Neural progenitor cell (in vitro differentiated cells): ENCODE measurements at places on chromosomes 6 and 20. TPM values are rescaled to one million over a fixed set of nuclear protein-coding genes. Genes with fewer than 3 reads are reported as not detected.

GRCh38 chr20:38979842-38980241 lies 17.7 kb downstream of the DHX35 start:
- no peaks in the 10 kb centered on the region for H3K27me3 ChIP-seq
- no peak for DNase-seq
- H3K4me3 ChIP-seq, result no peak overlapping the region
- H3K27ac ChIP-seq, result no peak overlapping the region
- no peaks in the 10 kb centered on the region for H3K36me3 ChIP-seq

GRCh38 chr6:9233686-9234085 lies 798.3 kb upstream of the SLC35B3 start:
- no peak for DNase-seq
- H3K27me3 ChIP-seq, result no peaks in the 10 kb centered on the region
- H3K27ac ChIP-seq, result no peak overlapping the region
- no peak overlapping the region for H3K4me3 ChIP-seq

DNA sequence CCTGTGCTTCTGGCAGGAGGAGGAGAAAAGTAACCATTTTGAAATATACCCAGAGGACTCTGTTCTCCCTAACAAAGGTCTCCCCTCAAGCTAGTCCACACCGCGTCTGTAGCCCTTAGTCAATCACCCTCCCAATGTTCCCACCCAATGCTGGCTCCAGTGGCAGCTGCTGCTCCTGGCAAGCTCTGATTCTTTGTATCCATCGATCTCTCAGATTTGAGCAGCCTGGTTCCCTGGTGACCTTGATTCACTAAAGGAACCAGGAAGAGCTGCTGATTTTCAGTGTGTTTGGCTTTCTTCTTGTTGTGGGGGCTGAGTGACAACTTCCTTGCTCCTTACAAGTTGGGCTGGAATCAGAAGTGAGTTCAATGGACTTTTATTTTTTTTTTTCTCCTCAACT lies 68.5 kb downstream of the FOXC1 start:
- no peak overlapping the region for H3K4me3 ChIP-seq
- H3K27me3 ChIP-seq, result no peaks in the 10 kb centered on the region
- no peak for DNase-seq
- H3K36me3 ChIP-seq, result no peaks in the 10 kb centered on the region
- no peaks in the 10 kb centered on the region for H3K4me1 ChIP-seq
- no peak overlapping the region for H3K27ac ChIP-seq

- H3K36me3 ChIP-seq, result no peaks in the 10 kb centered on the region
- no peak overlapping the region for H3K4me3 ChIP-seq
- H3K27ac ChIP-seq, result no peak overlapping the region
- no peak for DNase-seq
- peaks cover 5% of the 10 kb centered on the region for H3K4me1 ChIP-seq
These were observed 59.5 kb downstream of the UTRN start for GRCh38 chr6:144344646-144345045.

- no peaks in the 10 kb centered on the region for H3K36me3 ChIP-seq
- H3K27ac ChIP-seq, result no peak overlapping the region
- H3K4me3 ChIP-seq, result no peak overlapping the region
- no peaks in the 10 kb centered on the region for H3K27me3 ChIP-seq
These were observed 95.7 kb upstream of the GGTLC1 start for GRCh38 chr20:24084281-24084680.

Gene DYNLT2
- total RNA-seq, result 3.3 and 4.7 TPM in 2 replicates

Gene PPP1R14C
- 0.06 and 0.26 TPM in 2 replicates for total RNA-seq

DNA sequence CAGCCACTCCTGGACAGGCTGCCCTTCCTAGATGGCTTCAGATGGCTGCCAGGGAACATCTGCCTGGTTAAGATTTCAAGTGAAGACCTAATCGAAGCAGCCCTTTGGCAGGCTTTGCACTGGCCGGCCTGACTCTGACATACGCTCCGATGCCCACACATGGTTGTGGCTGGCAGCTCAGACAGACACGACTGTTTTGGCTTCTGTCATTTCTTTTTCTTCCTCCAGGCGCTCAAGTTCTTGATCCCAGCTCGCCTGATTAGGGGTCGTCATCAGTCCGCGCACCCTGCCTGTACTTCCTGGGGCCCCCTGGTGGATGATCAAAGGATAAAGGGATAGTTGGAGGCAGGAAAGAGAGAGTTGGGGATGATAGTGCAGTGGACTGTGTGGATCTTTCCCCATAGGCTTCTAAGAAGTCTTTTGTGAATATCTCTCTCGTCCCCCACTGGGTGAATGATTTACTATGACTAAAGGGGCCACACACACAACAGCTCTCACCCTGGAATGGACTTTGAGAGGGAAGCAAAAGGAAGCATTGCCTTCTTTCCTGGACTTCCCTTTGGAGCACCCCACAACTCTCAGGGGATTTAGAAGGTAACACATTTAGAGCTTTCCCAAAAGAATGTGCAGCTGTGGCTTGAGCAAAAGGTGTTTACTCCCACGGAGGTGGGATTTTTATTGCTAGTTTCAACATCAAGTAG lies 21.4 kb upstream of the TRAM2 start:
- H3K27me3 ChIP-seq, result no peaks in the 10 kb centered on the region
- H3K36me3 ChIP-seq, result no peaks in the 10 kb centered on the region
- H3K4me1 ChIP-seq, result peaks cover 10% of the 10 kb centered on the region
- no peak overlapping the region for H3K4me3 ChIP-seq
- H3K27ac ChIP-seq, result no peak overlapping the region

Gene SEL1L2
- 0.77 and 2.5 TPM in 2 replicates for total RNA-seq

Gene HAO1
- not detected in 2 replicates for total RNA-seq

DNA sequence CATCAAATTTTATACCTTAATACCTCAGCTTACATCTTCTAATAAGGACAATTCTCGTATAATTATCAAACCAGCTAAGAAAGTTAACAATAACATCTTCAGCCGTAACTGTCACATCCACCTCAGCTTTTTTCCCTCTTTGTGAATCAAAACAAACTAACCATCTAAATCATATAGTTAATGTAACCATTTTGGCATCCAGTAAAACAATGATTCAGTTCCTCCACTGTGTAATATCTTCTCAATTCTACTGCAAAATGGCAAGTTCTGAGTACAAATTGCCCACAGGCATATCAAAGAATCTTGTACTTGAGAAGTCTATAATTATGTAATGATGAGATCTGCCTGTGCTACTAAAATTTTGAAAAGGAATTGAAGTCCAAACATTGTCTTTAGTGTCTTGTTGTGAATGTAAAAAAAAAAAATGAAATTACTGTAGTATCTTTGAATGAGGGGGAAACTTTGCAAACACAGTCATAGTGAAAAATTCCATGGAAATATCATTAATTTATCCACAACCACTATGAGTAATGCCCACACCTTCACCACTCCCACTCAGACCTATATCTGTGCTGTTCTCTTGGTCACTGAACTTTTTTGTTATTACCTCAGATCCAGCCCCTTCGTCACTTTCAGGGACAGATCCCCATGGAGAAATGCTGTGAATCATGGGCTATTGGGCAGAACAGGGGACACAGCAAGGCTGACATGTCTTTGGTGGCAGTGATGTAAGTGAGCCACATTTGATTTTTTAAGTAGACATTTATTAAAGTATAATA lies 178.6 kb upstream of the RAB32 start:
- H3K4me1 ChIP-seq, result no peaks in the 10 kb centered on the region
- no peak overlapping the region for H3K27ac ChIP-seq
- no peak overlapping the region for H3K4me3 ChIP-seq
- no peaks in the 10 kb centered on the region for H3K27me3 ChIP-seq

GRCh38 chr6:155890409-155890808 lies 434.8 kb upstream of the NOX3 start:
- no peak overlapping the region for H3K27ac ChIP-seq
- peaks cover 14% of the 10 kb centered on the region for H3K4me1 ChIP-seq
- H3K4me3 ChIP-seq, result no peak overlapping the region
- no peaks in the 10 kb centered on the region for H3K27me3 ChIP-seq

Gene RAE1
- total RNA-seq, result 50.2 and 77.6 TPM in 2 replicates

- no peaks in the 10 kb centered on the region for H3K36me3 ChIP-seq
- H3K4me1 ChIP-seq, result peaks cover 4% of the 10 kb centered on the region
- H3K4me3 ChIP-seq, result no peak overlapping the region
- no peak overlapping the region for H3K27ac ChIP-seq
These were observed 1.4 kb downstream of the NPBWR2 start for GRCh38 chr20:64105846-64106434.

- peaks cover 5% of the 10 kb centered on the region for H3K4me1 ChIP-seq
- DNase-seq, result no peak
- H3K36me3 ChIP-seq, result no peaks in the 10 kb centered on the region
- no peak overlapping the region for H3K4me3 ChIP-seq
- no peaks in the 10 kb centered on the region for H3K27me3 ChIP-seq
- no peak overlapping the region for H3K27ac ChIP-seq
These were observed 79.8 kb downstream of the PSMB1 start for GRCh38 chr6:170473301-170473717.

Gene NRSN2
- 8.8 and 20.1 TPM in 2 replicates for total RNA-seq

- H3K36me3 ChIP-seq, result no peaks in the 10 kb centered on the region
- no peak overlapping the region for H3K27ac ChIP-seq
- peaks cover 10% of the 10 kb centered on the region for H3K27me3 ChIP-seq
- no peak for DNase-seq
- H3K4me3 ChIP-seq, result no peak overlapping the region
- no peaks in the 10 kb centered on the region for H3K4me1 ChIP-seq
These were observed 32.0 kb downstream of the CFAP61 start for GRCh38 chr20:20084296-20084752.

Gene CDKAL1
- total RNA-seq, result 29.1 and 39.6 TPM in 2 replicates

Gene MMP24
- total RNA-seq, result 1.4 and 1.9 TPM in 2 replicates

Gene BCAS1
- not detected in 2 replicates for total RNA-seq

- H3K36me3 ChIP-seq, result no peaks in the 10 kb centered on the region
- H3K27me3 ChIP-seq, result no peaks in the 10 kb centered on the region
- no peak overlapping the region for H3K27ac ChIP-seq
- DNase-seq, result peak; percentile 88
- peaks cover 12% of the 10 kb centered on the region for H3K4me1 ChIP-seq
These were observed 24.8 kb downstream of the EPB41L1 start for GRCh38 chr20:36179170-36179945.

Gene PLCB1
- 24.7 and 30.2 TPM in 2 replicates for total RNA-seq

DNA sequence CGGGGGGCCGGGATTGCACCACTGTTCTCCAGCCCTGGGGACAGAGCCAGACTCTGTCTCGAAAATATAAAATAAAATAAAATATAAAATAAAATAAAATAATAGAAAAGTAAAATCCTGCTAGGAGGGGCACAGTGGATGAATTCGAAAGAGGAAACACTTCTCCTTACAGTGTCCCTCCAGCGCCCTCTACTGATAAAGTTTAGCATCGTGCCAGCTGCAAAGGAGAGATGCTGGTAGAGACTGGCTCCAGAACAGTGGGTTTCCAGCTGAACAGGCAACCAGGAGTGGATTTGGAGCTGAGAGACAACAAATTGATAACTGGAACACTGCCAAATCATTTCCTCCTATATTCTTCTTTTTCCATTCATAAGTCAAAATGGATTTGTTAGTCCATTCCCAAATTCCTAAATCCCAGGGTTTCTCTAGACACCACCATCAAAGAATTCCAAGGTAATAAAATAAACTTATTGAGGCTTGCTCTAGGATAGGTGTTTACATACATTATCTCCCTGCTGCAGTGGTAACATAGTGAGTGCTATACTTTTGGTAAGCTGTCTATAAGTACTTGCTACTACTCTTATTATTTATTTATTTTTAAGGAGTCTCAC lies 31.7 kb upstream of the TBPL1 start:
- H3K27ac ChIP-seq, result no peak overlapping the region
- H3K4me3 ChIP-seq, result no peak overlapping the region
- H3K27me3 ChIP-seq, result no peaks in the 10 kb centered on the region
- H3K4me1 ChIP-seq, result peaks cover 17% of the 10 kb centered on the region
- peak; percentile 89 for DNase-seq
- H3K36me3 ChIP-seq, result no peaks in the 10 kb centered on the region
